SK-N-MC (cell line): ENCODE measurements at places on chromosomes 2 and 18.

GRCh38 chr2:48888066-48888465 lies 132.5 kb upstream of the LHCGR start:
- no peak for DNase-seq

- DNase-seq = no peak
Observed at GRCh38 chr2:230137902-230138539, 69.3 kb upstream of the SLC16A14 start.

GRCh38 chr18:62418258-62418657 lies 93.1 kb downstream of the TNFRSF11A start:
- no peak for DNase-seq

DNA sequence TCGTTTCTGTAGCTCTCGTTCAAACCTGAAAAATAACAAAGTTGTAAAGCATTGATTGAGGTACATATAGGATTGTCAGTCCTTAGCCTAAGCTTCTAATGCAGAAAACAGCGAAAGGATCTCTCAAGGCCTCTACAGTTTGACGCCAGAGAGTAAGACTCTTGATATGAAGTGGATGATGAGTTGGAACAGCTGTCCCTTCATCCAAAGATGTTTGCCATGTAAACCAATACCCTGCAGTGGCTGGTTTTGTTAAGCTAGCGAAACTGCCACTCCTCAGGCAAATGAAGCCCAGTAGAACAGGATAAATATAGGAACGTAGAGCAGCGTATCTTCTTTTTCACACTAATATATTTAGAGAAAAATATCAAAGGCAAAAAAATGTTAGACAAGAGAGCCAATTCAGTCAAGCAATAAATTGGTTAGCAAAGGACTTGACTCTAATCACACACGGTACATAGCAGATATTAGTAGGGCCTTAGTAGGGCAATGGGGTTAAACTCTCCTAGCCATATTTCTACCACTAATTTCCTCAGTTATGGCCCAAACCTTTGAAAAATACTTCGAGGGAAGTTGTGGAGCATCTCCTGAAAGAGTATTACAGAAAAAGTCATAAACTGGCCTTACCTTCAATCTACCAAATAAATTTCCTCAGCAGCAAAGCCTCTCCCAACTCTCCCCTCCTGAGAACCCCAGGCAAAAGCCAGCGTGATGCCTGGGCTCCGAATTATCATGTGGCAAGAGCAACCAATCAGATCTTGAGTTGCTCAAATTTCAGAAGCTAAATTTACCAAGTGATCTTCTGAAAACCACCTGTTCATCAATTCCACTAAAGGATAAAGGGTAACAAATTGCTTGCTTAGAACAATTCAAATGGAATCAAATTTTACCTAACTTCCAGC lies at the start of gene NEB:
TSS of gene NEB (minus strand) at position 706 of the 902 bp plus-strand sequence. CDS start 1,320 bp downstream, outside the sequence.
- no peak for DNase-seq

- no peak for DNase-seq
Observed at GRCh38 chr2:222057347-222058073, 241.3 kb downstream of the PAX3 start.

DNA sequence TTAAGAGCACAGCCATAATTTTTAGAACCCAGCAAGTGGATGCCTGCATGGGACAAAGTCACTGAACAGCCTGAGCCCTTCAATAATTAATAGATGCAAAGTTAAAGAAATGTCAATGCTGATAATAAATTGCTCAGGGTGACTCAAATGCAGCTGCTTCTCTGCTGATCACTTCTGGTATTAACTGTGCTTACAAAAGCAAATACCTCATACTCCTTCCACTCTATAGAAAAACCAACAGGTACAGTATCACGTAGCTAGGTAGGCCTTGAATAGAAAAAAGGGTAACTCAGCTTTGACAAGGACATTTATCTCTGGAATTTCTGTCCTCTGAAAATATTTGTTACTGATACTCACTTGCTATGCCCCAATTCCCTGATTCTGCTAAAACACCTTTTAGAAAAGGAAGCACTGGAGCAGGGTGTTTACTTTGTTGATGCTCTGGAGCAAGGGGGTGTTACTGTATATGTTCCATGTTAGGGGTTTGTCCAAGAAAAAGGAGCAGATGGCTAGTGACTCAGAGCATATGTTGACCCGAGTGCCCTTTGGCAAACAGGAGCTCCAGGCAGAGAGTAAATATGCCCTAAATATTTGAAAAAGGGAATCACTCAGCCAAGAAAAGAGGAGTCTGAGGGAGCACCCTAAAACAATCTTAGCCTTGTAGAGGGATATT lies 59.1 kb upstream of the RTN4 start:
- DNase-seq = no peak

- no peak for DNase-seq
Observed at GRCh38 chr2:216362730-216363129, 9.6 kb downstream of the MARCHF4 start.

DNA sequence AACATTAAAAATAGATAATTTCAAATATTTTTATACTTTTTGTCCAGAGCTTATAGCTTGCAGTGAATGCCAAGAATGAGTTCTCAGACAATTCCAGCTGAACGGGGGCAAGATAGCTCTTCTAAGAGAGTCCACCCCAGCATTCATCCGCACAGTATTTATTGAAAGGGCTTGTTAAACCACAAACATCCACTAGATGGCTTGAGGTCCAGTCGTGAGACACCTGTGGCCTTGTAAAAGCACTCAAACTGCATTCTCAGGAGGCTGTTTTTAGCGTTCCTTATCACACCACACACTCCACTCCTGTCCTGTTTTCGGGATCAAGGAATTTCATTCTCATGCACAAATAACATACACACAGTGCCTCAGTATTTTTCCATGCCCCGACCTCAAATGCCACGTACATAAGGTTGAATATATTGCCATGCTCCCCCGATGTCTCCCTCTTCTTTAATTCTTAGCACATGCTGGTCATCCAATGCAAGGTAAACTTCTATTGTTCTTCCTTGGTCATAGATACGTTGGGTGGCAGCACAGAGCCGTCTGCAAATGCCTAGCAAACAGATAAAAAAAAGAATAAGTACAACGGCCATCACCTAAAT lies 47.4 kb downstream of the DNAJC10 start:
- DNase-seq = no peak

GRCh38 chr2:12451726-12452125 lies 265.0 kb upstream of the TRIB2 start:
- no peak for DNase-seq

- DNase-seq = no peak
Observed at GRCh38 chr2:102059151-102059550, 67.4 kb downstream of the IL1R2 start.

DNA sequence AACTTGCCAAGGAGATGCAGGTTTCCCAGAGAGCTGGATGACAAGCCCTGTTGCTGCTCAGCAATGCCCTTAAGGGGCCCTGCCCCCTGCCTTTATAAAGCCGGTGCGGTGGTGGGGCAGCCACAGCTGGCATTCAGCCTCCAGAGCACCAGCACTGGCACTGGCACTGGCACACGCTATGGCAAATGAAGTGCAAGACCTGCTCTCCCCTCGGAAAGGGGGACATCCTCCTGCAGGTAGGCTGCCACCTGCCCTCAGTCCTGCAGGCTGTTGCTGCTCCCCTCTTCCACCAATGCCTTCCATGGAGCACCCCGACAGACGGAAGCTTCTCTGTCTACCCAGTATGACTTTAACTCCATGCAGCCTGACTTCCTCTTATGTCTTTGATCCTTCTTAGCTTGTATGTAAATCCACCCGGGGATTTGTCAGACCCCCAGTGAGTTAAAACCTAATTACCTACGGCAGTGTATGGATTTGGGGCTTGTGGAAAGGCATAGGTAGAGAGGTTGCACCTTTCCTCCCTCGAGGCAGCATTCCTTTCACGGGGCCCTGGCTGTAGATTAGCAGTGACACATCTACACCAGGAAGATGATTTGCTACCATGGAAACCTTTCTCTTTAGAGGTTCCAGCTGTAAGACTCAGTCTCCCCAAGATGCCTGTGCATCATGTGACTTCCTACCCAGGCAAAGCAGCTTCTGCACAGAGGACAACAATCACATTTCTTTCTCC lies at the start of gene DAPL1:
TSS of gene DAPL1 (plus strand) at position 123 of the 730 bp plus-strand sequence. CDS start at position 179, 56 bp downstream.
- no peak for DNase-seq

GRCh38 chr2:233082931-233083755 lies 23.0 kb downstream of the INPP5D start:
- DNase-seq = no peak

- no peak for DNase-seq
Observed at GRCh38 chr18:78818961-78819360, 160.7 kb upstream of the SALL3 start.
